ENCODE measurements at places on chromosomes 3 and 15.

GRCh38 chr3:4829031-4829394 lies 150.2 kb upstream of the BHLHE40 start:
- no peak for DNase-seq

GRCh38 chr3:197015790-197016736 lies 13.6 kb downstream of the MELTF start:
- no peak for DNase-seq

GRCh38 chr3:37197810-37198371 lies 23.5 kb upstream of the LRRFIP2 start:
- DNase-seq = no peak

GRCh38 chr3:119359476-119360326 lies 65.5 kb downstream of the ARHGAP31 start:
- DNase-seq = no peak

GRCh38 chr15:63481105-63481810 lies 23.1 kb upstream of the USP3 start:
- no peak for DNase-seq

- no peak for DNase-seq
These were observed 52.7 kb upstream of the SPATA12 start for GRCh38 chr3:57007521-57008460.

GRCh38 chr15:40043927-40044716 lies 5.1 kb upstream of the SRP14 start:
- no peak for DNase-seq

DNA sequence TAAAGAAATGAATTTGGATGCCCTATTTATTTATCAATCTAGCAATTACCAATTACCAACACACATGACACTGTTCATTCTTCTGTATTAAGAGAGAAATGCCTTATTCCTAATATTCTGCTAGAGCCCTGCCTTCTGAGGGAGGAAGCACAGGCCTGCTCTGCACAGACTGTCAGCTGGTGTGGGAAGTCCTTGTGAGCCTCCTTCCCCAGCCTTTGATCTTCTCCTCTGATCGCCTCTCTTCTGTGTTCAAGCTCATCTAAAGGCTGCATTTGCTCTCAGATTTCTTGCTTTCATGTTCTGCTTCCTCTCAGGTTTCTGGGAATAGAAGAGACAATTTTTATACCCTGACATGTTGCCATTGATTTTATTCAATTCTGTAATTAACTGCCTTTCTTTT lies 290.6 kb upstream of the UMPS start:
- no peak for DNase-seq

GRCh38 chr3:29892976-29893554 lies 612.2 kb downstream of the RBMS3 start:
- DNase-seq = no peak

DNA sequence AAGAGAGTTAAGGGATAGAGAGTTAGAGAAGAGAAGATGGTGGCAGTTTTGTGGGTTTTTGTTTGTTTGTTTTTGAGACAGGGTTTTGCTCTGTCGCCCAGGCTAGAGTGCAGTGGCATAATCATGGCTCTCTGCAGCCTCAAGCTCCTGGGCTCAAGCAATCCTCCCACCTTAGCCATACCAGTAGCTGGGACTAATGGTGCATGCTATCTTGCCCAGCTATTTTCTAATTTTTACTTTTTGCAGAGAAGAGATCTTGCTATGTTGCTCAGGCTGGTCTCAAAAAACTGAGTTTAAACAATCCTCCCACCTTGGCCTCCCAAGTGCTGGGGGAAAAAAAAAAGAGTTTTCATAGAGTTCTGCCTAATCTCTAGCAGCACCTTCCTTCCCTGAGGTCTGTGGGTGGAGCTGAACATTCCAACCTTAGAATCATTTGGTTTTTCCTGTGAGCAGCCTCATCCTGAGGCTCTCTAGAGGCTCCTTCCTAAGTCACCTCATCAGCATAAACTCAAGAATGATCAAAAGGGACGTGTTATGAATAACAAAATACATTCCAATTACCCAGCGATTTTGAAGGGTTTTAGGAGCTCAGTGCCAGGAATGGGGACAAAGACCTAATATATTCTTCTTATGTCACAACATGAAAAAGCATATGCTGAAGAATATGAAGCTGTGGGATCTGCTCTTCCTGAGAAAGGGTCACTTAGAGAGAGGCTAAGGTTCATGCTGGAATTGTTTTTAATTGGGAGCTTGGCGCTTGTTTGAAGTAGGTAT lies 180.6 kb downstream of the LSAMP start:
- DNase-seq = no peak

GRCh38 chr3:62892951-62893350 lies 17.7 kb upstream of the CADPS start:
- no peak for DNase-seq

DNA sequence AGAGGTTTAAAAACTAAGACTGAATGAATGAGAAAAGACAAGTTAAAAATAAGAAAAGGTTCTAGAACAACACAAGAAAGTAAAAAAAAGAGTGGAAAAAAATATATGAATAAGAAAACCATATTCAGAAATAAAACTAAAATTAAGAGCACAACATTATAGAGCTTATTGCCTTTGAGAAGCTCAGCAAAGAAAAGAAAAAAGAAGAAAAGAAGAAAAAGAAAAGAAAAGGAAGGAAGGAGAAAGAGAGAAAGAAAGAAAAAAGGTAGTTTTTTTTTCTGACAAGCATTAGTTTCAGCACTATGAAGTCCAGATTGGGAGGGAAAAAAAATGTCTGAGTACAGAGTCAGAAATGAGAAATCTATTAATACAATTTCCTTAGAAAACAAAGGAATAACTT lies 81.5 kb downstream of the FAIM start:
- DNase-seq = no peak

- no peak for DNase-seq
These were observed 20.2 kb downstream of the NBEAL2 start for GRCh38 chr3:46999516-47000197.

DNA sequence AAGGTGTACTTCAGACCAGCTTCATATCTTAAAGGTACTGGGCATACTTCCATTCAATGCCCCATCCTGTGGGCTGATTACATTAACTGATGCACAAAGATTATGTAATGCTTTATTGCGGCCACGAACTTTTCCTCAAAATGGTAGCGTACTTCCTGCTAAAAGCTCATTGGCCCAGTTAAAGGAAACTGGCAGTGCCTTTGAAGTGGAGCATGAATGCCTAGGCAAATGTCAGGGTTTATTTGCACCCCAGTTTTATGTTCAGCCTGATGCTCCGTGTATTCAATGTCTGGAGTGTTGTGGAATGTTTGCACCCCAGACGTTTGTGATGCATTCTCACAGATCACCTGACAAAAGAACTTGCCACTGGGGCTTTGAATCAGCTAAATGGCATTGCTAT lies 3.4 kb downstream of the SKIL start:
- DNase-seq = no peak

DNA sequence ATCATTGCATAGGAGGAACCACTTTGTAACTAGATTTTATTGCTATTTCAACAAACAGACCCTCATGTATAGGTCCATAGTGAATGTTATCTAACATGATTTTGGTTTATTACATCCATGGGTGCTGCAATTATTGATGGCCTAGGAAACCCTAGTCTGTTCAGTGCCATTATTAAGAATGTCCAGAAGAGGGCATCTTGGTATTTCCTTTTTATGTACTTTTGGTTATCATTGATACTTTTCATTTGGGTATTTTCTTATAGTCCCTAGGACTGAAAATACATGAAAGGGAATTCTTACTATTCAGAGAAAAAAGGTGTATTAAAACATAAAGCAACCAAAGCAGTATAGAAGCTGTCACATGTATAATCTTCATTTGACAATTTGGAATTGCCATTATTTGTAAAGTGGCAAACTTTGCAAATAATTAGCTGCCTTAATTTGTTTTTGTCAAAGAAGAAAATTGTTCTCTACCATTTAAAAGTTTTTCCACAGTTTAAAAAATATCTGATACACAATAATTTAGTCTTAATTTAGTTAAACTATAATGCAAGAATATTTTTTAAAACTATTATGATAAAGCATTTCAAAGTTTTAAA lies 48.7 kb downstream of the CNOT10 start:
- no peak for DNase-seq

- no peak for DNase-seq
These were observed 89.2 kb upstream of the SNRPA1 start for GRCh38 chr15:101384276-101384675.

GRCh38 chr15:63484433-63485186 lies 19.8 kb upstream of the USP3 start:
- DNase-seq = no peak

- no peak for DNase-seq
These were observed 29.6 kb downstream of the SFMBT1 start for GRCh38 chr3:53016236-53016635.

DNA sequence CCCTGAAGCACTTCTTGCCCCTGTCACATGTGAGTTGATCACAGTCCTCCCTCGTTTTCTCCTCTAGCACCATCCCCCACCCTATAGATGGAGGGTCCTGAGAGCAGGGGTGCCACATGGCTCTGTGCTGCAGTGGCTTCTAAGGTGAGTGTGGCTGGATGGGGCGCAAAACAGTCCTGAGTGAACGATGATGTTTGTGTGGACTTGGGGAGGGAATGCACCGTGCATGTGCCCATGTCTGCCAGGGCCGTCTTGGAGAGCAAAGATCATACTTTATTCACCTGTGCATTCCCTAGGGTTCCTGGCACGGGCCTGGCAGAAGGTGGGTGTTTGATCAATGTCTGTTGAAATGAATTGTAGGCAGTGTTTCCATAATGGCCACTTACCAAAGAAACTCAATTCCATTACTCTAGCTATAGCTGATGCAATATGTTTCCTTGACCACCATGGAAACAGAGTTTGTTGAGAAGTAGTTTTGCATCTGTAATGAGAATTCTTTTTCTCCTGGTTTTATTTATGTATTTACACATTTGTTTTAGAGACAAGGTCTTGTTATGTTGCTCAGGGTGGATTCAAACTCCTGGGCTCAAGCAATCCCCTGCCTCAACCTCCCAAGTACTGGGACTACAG lies 58.0 kb downstream of the ABTB1 start:
- DNase-seq = no peak

GRCh38 chr3:58260261-58260731 lies 22.7 kb downstream of the ABHD6 start:
- peak; percentile 67 for DNase-seq

DNA sequence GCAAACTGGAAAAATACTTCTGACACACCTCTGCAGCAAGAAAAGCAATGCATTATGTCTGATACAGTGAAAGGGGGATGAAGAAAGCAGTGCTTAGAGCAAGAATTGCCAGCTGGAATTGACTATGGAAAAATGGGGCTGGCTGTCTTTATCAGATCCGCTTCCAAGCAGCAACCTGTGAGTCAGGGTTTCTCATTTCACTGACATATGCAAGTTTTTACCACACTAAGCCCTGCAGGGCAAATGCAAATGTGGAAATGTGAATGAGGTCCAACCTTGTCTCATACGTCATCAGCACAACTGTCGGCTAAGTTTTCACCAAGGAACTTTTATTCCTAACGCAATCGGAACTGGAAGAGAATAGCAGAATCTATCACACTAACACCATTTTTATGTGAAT lies 172.5 kb upstream of the GADL1 start:
- no peak for DNase-seq

- no peak for DNase-seq
These were observed 5.0 kb downstream of the LMCD1 start for GRCh38 chr3:8506571-8507061.

All from SIG-M5 (cell line).